ENCODE measurements at places on chromosomes 6 and 20.
A peak's percentile ranks its signal among the peaks of the same experiment; 100 is the strongest.

- DNase-seq = no peak
Observed at GRCh38 chr6:144262470-144263369, 22.4 kb upstream of the UTRN start.

GRCh38 chr6:82138075-82138791 is 109.3 kb downstream of the IBTK start:
- no peak for DNase-seq

DNA sequence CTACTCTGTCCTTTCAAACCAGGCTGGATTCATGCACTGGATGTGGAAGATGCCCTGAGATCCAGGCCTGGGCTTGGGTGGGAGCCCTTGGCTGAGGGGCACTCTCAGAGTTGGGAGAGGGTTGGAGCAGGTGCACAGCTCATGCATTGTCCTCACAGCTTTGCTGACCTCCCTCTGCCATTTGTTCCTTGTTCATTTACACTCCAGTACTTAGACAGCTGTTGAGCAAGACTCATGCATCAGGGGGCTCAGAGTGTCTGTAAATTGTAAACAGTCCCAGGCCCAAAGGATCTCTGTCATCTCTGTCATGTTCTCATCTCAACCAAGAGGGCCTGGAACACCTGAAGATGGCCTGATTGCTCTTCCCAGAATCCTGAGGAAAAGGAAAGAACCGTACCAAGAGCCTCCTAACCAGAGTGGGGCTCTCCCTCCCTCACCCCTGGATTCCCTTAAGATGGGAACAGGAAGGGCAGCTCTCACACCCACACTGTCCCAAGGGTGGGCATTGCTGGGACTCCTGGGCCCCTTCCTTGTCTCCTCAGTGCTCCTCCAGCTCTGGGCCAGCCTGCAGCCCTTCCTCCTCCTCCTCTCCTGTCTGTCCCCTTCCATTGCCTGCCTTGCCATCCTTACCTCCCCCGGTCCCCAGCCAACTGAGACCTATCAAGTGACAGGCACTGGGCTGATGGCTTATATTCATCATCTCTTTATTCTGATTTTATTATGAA is 132.9 kb downstream of the FOXO3 start:
- no peak for DNase-seq

GRCh38 chr6:157096522-157096921 is 226.8 kb downstream of the TMEM242 start:
- peak; percentile 13 for DNase-seq

DNA sequence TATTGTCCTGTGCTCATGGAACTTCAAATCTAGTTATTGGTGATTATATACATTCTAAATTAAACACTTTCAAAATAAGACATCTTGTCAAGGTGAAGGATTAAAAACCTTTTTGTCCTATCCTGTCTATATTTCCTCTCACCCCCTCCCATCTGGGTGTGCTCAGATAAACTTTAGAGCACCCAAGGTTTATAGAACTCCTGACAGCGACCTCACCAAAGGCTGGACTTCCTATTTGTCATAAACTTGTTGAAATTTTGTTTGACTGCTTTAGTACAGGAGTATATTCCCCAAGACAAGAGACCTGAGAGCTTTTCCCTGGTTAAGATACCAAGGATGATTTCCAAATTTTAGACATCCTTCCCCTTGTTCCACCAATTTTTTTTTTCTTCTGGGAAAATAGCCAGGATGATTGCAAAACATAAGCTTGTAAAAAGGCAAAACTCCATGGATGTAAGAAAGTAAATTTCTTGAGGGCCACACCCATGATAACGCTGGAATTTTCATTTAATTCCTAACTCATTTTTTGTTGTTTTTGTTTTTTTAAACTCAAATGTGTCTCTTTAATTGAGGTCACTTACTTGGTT is 33.0 kb downstream of the CARMIL1 start:
- DNase-seq = no peak

DNA sequence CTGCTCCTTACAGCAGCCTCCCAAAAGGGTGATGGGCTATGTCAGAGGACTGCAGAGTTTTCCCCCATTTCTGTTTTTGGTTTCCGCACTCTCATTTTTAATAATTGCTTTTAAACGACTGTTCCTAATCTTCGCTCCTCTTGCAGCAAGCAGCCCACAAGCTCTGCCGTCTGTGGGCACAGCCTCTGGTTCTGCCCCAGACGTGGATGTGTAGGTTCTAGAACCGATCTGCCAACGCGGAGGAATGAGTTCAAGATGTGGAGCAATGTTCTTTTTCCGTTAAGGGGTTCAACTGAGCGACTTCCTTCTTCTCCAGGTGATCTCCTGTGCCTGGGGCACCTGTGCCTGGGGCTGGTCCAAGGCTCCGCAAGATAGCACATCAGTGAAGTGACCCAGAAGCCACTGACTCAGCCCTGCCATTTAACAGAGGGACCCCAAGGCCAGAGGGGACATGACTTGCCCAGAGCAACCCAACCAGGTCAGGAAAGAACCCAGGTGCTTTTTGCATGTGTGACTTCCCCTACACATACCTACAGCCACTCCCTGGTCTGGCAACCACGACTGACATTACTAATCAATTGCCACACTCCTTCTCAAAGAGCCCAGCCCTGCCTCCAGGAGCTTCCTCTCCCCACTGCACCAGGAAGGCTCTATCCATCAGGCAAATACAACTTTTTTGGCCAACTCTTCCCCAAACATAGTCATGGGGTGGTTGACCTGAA is 22.7 kb downstream of the PMEPA1 start:
- DNase-seq = no peak

GRCh38 chr20:55386686-55387085 is 618.6 kb downstream of the CBLN4 start:
- no peak for DNase-seq

GRCh38 chr20:44773070-44773829 is 27.6 kb downstream of the KCNK15 start:
- no peak for DNase-seq

- no peak for DNase-seq
Observed at GRCh38 chr6:106214531-106214930, 111.0 kb downstream of the ATG5 start.

DNA sequence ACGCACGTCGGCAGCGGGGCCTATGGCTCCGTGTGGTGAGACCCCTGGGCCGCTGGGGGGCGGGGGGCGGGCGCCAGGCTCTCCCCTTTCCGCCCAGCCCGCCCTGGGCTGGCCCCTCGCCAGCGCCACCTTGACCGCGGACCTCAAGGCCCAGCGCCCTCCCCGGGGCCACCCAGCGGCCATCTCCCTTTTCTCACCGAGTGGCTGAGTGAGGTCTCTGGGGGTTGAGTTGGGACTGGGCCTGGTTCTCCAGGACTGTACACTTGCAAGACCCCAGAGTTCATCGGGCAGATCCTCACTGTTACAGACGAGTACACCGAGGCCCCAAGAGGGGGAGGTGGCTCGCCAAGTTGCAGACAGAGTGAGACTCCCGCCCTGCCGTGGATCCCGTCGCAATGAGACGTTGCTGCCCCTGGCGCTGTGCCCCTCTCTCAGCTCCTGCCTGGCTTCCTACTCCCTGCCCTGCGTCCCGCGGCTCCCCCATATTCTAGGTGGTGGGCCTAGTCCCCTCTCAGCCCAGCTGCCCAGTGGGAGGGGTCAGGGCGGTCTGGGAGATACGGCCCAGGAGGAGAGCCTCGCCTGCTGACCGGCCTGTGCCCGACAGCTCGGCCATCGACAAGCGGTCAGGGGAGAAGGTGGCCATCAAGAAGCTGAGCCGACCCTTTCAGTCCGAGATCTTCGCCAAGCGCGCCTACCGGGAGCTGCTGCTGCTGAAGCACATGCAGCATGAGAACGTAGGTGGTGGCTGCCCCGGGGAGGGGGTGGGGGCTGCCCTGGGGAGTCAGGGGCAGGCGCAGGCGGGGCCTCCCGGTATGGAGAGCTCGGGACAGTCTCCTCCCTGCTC is 576 bp downstream of the MAPK13 start:
- no peak for DNase-seq

- DNase-seq = no peak
Observed at GRCh38 chr20:40467703-40468411, 221.2 kb downstream of the MAFB start.

DNA sequence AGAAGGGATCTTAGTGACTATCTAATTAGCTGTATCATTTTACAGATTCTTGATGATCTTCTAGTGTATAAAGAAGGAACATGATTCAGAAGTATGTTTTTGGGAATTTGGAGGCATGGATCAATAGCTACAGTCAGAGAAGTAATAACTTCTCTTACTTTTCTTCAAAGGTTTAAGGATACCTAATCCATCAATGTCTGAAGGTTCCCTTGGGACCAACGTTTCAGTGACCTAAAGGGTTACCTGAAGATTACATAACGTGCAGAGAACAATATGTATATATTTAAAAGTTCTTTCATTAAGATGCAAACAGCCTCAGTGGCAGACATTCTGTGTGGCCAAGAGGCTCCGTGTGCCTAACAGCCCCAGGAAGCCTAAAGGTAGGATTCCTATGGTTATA is 3.2 kb downstream of the HDAC2 start:
- DNase-seq = no peak

DNA sequence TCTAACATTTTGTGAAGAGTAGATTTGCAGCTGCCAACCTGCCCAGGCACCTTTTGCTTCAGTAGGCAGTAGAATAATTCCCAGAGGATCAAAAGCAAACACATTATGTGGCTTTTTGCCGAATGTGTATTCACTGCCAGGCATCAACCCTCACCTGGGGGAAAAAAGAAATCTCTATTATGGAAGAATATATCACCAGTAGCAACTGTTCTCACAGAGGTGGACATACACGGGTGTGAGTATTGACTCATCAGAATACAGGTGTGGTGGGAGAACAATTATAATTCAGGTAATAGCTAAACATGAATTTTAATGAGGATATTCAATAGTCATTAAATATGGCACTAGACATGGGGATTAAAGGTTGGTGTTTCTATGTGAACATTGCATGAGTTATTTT is 910.7 kb downstream of the TFAP2A start:
- peak; percentile 6 for DNase-seq

DNA sequence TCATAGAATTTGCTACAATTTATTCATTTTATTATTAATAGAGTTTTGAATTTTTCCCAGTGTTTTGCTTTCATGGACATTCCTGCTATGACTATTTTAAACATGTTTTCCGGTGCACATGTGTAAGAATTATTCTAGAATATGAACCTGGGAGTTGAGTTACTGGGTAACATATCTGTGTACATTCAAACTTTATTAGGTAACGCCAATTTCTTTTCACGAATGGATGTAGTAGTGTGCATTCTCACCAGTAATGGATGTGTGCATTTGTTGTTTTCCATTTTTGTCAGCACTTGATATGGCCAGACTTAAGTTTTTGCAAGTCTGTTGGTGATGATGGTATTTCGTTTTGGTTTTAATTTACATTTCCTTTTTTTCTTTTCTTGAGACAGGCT is 118.8 kb downstream of the CDKAL1 start:
- no peak for DNase-seq

GRCh38 chr6:110140650-110141049 is 38.8 kb downstream of the WASF1 start:
- no peak for DNase-seq

GRCh38 chr20:48128436-48128835 is 343.2 kb upstream of the SULF2 start:
- DNase-seq = no peak

GRCh38 chr6:164533045-164533362 is 776.4 kb downstream of the C6orf118 start:
- DNase-seq = no peak

- DNase-seq = no peak
Observed at GRCh38 chr6:157240059-157240959, 83.0 kb downstream of the TMEM242 start.

DNA sequence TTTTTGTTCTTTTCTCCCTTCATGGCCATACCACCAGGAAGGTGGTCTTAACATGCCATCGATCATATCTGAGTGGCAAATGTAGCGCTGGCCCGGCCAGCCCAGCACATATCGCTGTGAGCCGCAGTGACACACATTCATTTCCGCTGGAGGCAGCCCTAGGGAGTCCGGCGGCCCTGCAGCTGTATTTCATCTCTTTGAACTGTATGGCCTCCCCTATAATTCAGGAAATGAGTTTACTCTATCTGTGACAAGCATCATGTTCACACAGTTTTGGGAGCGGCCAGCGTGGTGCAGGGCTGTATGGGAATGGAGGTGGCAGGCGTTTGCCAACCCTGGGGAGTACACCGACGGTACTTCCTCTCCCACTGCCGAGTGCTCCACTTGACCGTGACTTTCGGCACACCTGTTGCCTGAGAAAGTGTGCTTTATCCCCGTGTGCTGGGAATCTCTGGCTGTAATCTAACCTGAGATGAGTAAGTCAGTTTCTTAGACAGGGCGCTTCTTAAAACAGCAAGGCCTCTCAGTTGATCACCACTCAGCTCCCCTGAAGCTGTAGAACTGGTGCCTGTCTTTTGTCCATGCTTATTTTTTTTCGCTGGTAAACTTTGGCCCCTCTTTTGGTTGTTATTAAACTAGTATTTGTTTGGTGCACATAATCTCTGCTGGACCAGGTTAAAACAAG is 257.1 kb upstream of the TAB2 start:
- no peak for DNase-seq

DNA sequence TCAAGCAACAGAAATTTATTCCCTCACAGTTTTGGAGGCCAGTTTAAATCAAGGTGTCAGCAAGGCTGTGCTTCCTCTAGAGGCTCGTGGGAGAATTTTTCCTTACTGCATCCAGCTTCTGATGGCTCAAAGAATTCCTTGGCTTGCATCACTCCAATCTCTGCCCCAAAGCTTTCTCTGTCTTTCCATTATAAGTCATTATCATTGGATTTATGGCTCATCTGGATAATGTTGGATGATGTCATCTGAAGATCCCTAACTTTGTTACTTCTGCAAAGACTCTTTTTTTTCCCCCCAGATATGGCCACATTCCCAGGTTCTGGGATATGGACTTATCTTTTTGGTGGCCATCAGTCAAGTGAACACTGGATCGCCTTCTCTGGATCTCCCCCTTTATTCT is 146.3 kb upstream of the B3GAT2 start:
- DNase-seq = no peak

DNA sequence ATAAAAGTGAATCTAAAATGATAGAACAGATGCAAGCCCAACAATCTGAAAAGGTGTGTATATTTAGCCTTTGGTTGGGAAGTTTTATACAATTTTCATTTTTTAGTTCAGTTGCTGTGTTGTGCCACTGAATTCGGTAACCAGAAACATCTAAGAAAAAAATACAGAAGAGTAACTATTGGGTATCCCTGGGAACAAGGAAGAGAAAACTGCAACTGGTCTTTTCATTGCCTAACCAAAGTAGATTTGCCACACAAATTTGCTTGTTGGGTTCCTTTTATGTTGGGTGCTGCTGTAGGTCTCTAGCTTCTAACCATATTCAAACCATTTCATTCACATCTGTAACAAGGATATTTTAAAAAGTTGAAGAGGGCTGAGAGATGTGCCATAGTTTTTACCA is 2.8 kb upstream of the TMEM30A start:
- DNase-seq = no peak

DNA sequence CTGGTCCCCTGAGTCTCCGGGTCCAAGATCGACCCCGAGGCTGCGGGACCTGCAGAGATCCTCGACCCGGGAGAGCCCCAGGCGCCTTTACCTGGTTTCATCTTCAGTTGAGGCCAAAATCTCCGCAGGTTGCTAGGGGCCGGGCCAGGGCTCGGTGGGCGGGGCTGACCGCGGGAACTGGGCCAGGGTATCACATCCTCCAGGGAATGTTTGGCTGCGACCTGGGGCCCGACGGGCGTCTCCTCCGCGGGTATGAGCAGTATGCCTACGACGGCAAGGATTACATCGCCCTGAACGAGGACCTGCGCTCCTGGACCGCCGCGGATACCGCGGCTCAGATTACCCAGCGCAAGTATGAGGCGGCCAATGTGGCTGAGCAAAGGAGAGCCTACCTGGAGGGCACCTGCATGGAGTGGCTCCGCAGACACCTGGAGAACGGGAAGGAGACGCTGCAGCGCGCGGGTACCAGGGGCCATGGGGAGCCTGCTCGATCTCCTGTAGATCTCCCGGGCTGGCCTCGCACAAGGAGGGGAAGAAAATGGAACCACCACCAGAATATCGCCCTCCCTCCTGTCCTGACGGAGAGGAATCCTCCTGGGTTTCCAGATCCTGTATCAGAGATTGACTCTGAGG is 53.8 kb upstream of the POLR1H start:
- peak; percentile 3 for DNase-seq

Data from NCI-H2107 (cell line).